ENCODE measurements at places on chromosomes 7 and 10. TPM values are rescaled to one million over a fixed set of nuclear protein-coding genes. Genes with fewer than 3 reads are reported as not detected.

GRCh38 chr7:20229646-20230500, 12.7 kb upstream of the MACC1 start:
- peak; percentile 65 for DNase-seq

DNA sequence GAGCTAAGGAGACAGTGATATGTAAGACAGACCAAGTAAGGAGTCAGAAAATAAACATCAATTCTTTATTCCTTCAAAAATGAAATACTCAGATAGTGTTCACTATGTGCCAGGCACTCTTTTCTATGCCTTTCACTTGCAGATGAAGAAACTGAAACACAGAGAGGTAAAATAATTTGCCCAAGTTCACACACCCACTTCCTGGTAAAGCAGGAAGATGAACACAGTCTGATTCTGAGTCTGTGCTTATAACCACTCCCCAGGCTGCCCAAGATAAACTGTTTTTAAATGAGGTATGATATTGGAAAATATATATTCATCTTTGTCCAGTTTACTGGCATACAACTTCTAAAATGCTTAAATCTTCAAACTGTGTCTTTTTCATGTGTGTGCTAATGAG, 294.4 kb upstream of the NPVF start:
- DNase-seq: no peak

GRCh38 chr10:1410032-1410431, 327.3 kb downstream of the ADARB2 start:
- DNase-seq: no peak

- no peak for DNase-seq
Measured at GRCh38 chr7:21605008-21605585, 62.3 kb downstream of the DNAH11 start.

GRCh38 chr7:55336540-55336939, 28.6 kb upstream of the LANCL2 start:
- DNase-seq: no peak

GRCh38 chr7:100166317-100166940, 2.0 kb downstream of the GAL3ST4 start:
- DNase-seq: no peak

- DNase-seq: no peak
Measured at GRCh38 chr7:107076781-107077698, 32.5 kb downstream of the PRKAR2B start.

- no peak for DNase-seq
Measured at GRCh38 chr10:50582766-50583762, 40.7 kb downstream of the SGMS1 start.

DNA sequence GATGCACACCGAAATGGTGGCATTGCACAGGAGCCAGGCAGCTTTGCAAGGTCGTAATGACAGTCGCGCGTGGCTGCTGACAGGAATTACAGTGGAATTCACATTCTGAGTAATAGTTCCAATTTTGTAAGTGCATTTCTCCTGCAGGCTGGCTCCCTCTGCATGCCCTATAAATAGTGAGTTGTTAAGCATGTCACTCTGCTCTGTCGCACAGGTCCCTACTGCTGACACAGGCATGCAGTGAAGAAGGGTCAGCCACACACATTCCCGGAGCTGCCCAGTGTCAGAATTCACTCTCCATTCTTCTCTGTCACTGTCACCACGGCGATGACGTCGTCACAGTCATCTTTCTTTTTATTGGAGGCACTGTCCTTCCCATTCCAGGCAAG, 49.2 kb upstream of the SHH start:
- no peak for DNase-seq

- DNase-seq: no peak
Measured at GRCh38 chr10:70537398-70538194, 59.0 kb downstream of the PALD1 start.

DNA sequence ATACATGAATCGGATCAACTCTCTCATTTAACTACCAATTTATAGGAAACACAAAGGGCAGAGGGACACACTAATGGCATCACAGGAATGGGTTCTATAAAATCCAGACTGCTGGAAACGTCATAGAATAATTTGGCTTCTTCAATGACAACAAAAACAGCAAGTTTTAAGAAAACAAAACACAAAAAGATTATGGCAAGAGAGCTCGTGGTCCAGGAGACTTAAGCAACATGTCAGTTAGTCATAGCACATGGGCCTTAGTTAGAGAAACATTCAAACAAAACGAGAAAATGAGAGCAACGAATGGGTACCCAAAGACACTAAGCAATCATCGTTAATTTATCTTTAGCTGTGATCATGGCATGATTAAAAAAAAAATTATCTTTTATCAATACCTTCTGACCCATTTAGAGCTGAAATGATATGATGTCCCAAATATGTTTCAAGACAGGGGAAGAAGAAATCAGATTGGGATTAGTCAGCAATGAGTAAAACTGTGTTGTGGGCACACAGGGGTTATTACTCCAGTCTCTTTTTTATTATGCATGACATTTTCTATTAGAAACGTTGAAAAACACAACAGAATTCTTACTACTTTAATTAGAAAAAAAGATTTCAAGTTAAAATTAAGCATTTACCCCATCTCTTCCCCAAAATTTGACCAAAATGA, 28.3 kb downstream of the NCAPG2 start:
- DNase-seq: no peak

- no peak for DNase-seq
Measured at GRCh38 chr7:139710036-139710435, 67.8 kb downstream of the HIPK2 start.

The C10orf53 gene
- polyA plus RNA-seq: not detected

The CCDC172 gene
- not detected for polyA plus RNA-seq

The FAM25A gene
- not detected for polyA plus RNA-seq

The HEPACAM2 gene
- polyA plus RNA-seq: not detected

The TEX47 gene
- not detected for polyA plus RNA-seq

The UCN3 gene
- polyA plus RNA-seq: not detected

The IFIT5 gene
- polyA plus RNA-seq: 11.2 TPM

The GBX1 gene
- polyA plus RNA-seq: not detected

The EPHA1 gene
- 0.09 TPM for polyA plus RNA-seq

The FEZF1 gene
- not detected for polyA plus RNA-seq

The NFE2L3 gene
- polyA plus RNA-seq: 50.2 TPM
